Activated CD4-positive, alpha-beta T cell treated with anti-CD3 and anti-CD28 coated beads for 36 hours (primary cell): ENCODE measurements at places on chromosomes 7 and 10. TPM values are rescaled to one million over a fixed set of nuclear protein-coding genes. Genes with fewer than 3 reads are reported as not detected.

Gene IGFBP1
- total RNA-seq = not detected

Gene LCOR
- total RNA-seq = 23.4 TPM

Gene HERPUD2
- 26.7 TPM for total RNA-seq

Gene PTPRZ1
- not detected for total RNA-seq

Gene CALML3
- total RNA-seq = not detected

Gene ACHE
- total RNA-seq = 0.09 TPM

DNA sequence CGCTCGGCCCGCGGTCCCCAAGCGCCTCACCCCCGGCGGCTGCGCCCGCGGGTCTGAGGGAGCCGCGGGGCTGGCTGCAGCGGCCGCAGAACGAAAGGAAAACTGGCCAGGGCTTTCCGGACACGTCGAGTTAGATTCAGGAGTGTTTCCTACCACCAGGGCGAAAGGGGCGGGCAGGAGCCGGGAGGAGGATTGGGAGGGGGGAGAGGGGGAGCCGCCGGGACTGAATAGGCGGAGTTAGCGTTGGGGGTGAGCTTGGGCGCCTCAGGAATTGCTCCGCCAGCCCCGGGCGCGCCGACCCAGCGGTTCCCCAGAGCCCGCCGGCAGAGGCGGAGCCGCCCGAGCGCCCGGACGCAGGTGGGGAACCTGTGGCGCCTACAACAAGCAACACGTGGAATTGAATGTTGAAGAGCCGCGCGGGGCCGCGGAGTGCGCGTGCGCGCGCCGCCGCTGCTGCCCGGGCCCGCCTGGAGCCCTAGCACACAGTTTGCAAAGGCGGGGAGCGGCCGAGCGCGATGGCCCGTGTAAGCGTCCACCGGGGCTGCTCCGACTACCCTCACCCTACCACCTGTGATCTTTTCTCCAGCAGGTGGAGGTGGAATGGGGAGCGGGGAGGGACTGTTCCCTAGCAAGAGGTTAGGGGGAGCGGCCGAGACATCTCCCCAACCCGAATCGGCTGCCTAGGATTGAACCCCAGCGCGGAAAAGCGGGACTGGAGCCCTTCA, at the start of gene CADPS2:
Gene CADPS2 (minus strand): TSS at position 104 of the 725 bp plus-strand sequence. CDS start 123 bp downstream, outside the sequence.
- H3K36me3 ChIP-seq = no peaks in the 10 kb centered on the region
- H3K27me3 ChIP-seq = peaks cover 40% of the 10 kb centered on the region
- H3K4me3 ChIP-seq = no peak within 1 kb of the TSS
- DNase-seq = peak; percentile 55

GRCh38 chr10:127815147-127815546, 77.6 kb downstream of the CLRN3 start:
- DNase-seq = no peak
- no peaks in the 10 kb centered on the region for H3K4me1 ChIP-seq
- H3K36me3 ChIP-seq = no peaks in the 10 kb centered on the region
- peaks cover 6% of the 10 kb centered on the region for H3K27me3 ChIP-seq
- H3K4me3 ChIP-seq = no peak overlapping the region
- no peak overlapping the region for H3K27ac ChIP-seq

DNA sequence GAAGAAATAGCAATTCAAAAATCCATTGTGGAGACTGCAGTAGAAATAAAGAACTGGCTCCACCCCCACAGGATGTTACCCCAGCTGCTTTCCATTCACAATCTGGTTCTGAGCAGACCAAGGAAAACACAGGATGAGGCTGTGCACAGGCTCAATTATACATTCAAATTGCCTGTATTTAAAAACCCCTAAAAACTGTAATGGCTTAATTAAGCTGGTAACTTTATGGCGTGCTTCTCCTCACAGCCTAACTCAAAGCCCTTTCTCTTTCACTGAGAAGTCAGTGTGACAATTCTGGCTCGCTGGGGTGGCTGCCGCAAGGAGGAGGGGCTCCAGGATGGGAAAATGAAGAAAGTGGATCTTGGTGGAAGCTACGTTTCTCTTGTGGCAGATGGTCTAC, 1191.1 kb downstream of the SORCS1 start:
- DNase-seq = no peak
- H3K36me3 ChIP-seq = no peaks in the 10 kb centered on the region
- no peaks in the 10 kb centered on the region for H3K4me1 ChIP-seq
- no peak overlapping the region for H3K27ac ChIP-seq
- H3K4me3 ChIP-seq = no peak overlapping the region

DNA sequence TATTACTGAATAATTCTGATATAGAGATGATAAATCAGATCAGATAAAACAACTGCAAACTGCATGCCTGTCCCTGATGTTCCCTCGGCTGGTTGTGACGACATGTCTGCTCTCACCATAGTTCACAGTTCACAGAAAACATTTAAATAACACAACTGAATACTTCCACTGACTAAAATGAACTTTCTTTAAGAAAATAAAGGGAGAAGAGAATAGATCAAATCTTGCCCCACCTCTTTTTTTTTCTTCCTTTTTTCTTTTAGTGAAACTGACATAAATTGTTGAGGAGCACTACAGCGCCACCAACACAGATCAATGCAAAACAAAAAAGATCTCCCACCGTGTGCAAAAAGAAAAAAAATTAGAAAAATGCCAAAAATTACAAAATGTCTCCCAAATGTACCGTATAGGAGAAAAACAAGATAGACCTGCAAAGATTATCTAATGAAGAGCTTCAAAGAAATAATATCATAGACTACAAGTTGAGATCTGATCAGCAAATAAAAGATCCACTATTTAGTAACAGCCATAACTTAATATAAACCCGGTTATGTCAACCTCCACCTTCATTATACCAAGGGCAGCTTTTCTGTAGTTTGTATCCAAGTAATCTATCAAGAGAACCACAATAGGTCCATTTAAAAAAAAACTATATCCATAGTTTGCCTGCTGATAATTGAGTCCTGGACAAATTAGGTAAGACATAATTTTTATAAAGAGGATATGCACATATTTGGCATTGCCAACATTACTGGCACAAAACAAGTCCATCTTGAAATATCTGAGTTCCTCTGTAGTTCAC, 30.7 kb upstream of the EPC1 start:
- no peak overlapping the region for H3K4me3 ChIP-seq
- H3K27me3 ChIP-seq = no peaks in the 10 kb centered on the region
- DNase-seq = peak; percentile 62
- H3K36me3 ChIP-seq = peaks cover 10% of the 10 kb centered on the region
- H3K4me1 ChIP-seq = peaks cover 25% of the 10 kb centered on the region
- H3K27ac ChIP-seq = no peak overlapping the region

DNA sequence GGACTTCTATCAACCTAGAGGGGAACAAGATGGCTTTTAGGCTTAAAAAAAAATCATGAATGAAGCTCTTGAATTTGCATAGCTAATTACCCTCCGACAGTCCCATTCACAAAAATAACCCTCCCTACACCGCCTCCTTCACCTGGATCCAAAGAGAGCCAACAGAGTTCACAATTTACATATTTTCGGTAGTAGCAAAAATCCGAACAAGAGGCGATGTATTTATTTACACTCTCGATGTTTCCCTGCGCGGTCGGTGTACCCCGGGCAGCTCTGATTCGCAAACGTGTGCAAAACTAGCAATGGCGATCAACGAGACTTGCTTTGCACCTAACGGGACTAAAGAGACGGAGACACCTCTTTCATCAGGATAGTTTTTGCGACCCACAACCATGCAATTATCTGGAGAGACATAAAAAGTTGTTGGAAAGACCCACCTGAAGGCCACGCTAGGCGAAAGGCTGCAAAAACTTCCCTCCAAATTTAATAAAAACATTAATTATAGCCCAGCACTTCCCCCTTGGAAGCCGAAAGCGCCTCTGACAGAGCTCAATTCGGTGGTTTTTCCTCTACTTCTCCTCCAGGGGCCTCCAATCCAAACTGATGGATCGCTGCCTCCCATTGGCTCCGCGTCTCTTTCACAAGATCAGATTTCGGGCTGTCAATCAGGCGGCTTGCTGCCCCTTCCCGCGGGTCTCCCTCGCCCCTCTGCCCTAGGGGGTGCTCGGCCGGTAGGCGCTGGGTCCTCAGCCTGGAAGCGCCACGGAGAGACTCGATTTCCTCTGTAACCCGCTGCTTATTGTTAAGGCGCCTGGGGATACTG, at the start of gene ETV1:
Gene ETV1 (minus strand): TSS at position 541 of the 823 bp plus-strand sequence. CDS start 614 bp downstream, outside the sequence.
- DNase-seq = peak; percentile 9
- no peaks in the 10 kb centered on the region for H3K27me3 ChIP-seq
- no peak within 1 kb of the TSS for H3K27ac ChIP-seq
- no peaks in the 10 kb centered on the region for H3K4me1 ChIP-seq

GRCh38 chr7:39410582-39410981, 155.6 kb upstream of the YAE1 start:
- H3K4me1 ChIP-seq = peaks cover 7% of the 10 kb centered on the region
- DNase-seq = no peak
- H3K27ac ChIP-seq = no peak overlapping the region
- no peak overlapping the region for H3K4me3 ChIP-seq
- no peaks in the 10 kb centered on the region for H3K36me3 ChIP-seq

DNA sequence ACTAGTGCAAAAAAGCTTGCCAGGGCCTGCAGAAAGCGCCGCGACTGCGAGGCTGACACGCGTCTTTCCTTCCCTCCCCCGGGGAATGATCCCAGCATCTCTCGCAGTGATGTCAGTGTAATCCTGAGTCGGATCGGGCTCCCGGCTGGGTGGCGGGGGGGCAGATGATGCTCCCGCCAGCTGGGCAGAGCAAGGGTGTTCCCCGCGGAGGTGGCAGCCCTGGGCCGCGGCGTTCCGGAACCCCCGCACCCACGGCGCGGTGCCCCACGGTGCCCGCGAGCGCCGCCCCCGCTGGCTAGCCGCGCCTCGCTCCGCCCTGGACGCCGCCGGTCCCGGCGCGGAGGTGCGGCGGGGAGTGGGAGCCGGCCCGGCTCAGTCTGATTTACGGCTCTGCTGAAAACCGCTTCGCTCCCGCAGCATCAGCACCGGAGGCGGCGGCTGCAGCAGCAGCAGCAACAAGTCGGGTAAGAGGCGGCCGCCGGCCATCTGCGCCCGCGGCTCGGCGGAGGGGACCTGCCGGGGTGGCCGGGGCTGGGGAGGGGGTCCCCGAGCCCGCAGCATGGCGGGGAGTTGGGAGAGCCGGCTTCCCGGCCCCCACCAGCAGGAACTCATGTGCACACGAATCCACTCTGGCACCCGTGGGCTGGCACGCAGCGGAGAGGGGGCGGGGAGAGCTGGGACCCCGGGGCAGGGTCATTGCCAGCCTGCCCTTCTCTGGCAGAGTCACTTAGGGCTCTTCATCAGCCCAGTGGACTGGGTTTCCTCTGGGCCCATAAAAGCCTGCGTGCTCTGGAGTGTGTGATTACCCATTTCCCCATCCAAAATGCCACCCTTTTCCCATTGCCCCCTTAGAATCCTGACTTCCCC, at the start of gene ZNF365:
Gene ZNF365 (plus strand): TSS at position 375 of the 867 bp plus-strand sequence. CDS start 1,825 bp downstream, outside the sequence.
- DNase-seq = peak; percentile 70
- H3K36me3 ChIP-seq = no peaks in the 10 kb centered on the region
- H3K4me1 ChIP-seq = peaks cover 7% of the 10 kb centered on the region
- peaks cover 29% of the 10 kb centered on the region for H3K27me3 ChIP-seq
- H3K27ac ChIP-seq = no peak within 1 kb of the TSS

- DNase-seq = no peak
- H3K4me1 ChIP-seq = no peaks in the 10 kb centered on the region
- H3K4me3 ChIP-seq = no peak overlapping the region
- no peak overlapping the region for H3K27ac ChIP-seq
- H3K27me3 ChIP-seq = no peaks in the 10 kb centered on the region
Observed at GRCh38 chr10:18340496-18341051, 200.3 kb downstream of the CACNB2 start.

GRCh38 chr7:43040461-43040860, 72.0 kb upstream of the HECW1 start:
- no peak overlapping the region for H3K4me3 ChIP-seq
- H3K27ac ChIP-seq = no peak overlapping the region
- peaks cover 21% of the 10 kb centered on the region for H3K27me3 ChIP-seq
- no peaks in the 10 kb centered on the region for H3K4me1 ChIP-seq
- H3K36me3 ChIP-seq = no peaks in the 10 kb centered on the region

DNA sequence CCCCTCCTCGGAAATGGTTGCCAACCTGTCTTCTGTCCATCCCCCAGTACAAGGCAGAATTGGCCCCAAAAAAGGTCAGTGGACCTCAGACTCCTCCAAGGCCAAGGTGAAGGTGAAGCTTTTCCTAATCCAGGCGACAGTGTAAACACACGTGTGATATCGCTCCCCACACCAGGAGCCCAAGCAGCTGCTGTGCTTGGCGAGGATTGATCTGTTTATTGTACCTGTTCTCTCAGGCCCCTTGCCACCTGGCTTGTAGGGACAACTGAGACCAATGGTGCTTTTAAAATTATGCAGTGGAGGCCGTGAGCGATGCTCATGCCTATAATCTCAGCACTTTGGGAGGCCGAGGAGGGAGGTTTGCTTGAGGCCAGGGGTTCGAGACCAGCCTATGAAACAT, 66.1 kb upstream of the GTF2IRD1 start:
- H3K27ac ChIP-seq = no peak overlapping the region
- H3K27me3 ChIP-seq = no peaks in the 10 kb centered on the region
- no peaks in the 10 kb centered on the region for H3K4me1 ChIP-seq
- no peaks in the 10 kb centered on the region for H3K36me3 ChIP-seq
- no peak for DNase-seq

DNA sequence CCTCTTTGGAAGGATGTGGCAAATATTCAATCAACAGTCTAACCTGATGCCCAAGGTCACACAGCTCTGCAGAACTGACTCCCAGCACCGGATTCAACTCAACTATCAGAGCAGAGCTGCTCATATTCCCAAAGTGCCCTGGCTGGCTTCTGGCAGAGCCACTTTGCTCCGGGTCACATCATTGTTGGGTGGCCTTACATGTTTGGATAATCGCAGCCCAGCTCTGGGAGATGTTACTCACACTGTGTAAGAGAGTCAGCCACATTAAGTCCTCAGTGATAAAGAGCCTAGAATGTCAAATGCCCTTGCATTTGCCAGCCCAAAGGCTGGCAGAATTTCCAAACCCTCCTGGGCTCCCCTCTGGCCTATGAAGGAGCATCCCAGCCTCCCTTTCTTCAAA, 79.8 kb upstream of the PDE1C start:
- H3K27me3 ChIP-seq = peaks cover 3% of the 10 kb centered on the region
- no peaks in the 10 kb centered on the region for H3K4me1 ChIP-seq
- H3K4me3 ChIP-seq = no peak overlapping the region
- H3K27ac ChIP-seq = no peak overlapping the region
- H3K36me3 ChIP-seq = no peaks in the 10 kb centered on the region

- no peaks in the 10 kb centered on the region for H3K36me3 ChIP-seq
- peaks cover 14% of the 10 kb centered on the region for H3K27me3 ChIP-seq
- no peaks in the 10 kb centered on the region for H3K4me1 ChIP-seq
- no peak for DNase-seq
- no peak overlapping the region for H3K27ac ChIP-seq
- H3K4me3 ChIP-seq = no peak overlapping the region
Observed at GRCh38 chr10:95741807-95742467, 14.0 kb upstream of the ENTPD1 start.

GRCh38 chr7:33500703-33501701, 371.6 kb downstream of the BBS9 start:
- H3K36me3 ChIP-seq = no peaks in the 10 kb centered on the region
- H3K27ac ChIP-seq = no peak overlapping the region
- H3K4me1 ChIP-seq = no peaks in the 10 kb centered on the region

GRCh38 chr7:152571068-152571467, 104.9 kb downstream of the XRCC2 start:
- no peak overlapping the region for H3K27ac ChIP-seq
- H3K4me3 ChIP-seq = no peak overlapping the region
- no peaks in the 10 kb centered on the region for H3K4me1 ChIP-seq
- no peak for DNase-seq
- H3K36me3 ChIP-seq = no peaks in the 10 kb centered on the region

- H3K4me1 ChIP-seq = no peaks in the 10 kb centered on the region
- H3K27ac ChIP-seq = no peak overlapping the region
- no peak overlapping the region for H3K4me3 ChIP-seq
- no peaks in the 10 kb centered on the region for H3K27me3 ChIP-seq
- no peaks in the 10 kb centered on the region for H3K36me3 ChIP-seq
- DNase-seq = no peak
Observed at GRCh38 chr7:118629898-118630438, 405.5 kb downstream of the ANKRD7 start.
